ENCODE measurements at places on chromosomes 11 and 22. TPM values are rescaled to one million over a fixed set of nuclear protein-coding genes. Genes with fewer than 3 reads are reported as not detected.

GRCh38 chr11:61494381-61494961, 14.1 kb upstream of the LRRC10B start:
- DNase-seq = no peak

DNA sequence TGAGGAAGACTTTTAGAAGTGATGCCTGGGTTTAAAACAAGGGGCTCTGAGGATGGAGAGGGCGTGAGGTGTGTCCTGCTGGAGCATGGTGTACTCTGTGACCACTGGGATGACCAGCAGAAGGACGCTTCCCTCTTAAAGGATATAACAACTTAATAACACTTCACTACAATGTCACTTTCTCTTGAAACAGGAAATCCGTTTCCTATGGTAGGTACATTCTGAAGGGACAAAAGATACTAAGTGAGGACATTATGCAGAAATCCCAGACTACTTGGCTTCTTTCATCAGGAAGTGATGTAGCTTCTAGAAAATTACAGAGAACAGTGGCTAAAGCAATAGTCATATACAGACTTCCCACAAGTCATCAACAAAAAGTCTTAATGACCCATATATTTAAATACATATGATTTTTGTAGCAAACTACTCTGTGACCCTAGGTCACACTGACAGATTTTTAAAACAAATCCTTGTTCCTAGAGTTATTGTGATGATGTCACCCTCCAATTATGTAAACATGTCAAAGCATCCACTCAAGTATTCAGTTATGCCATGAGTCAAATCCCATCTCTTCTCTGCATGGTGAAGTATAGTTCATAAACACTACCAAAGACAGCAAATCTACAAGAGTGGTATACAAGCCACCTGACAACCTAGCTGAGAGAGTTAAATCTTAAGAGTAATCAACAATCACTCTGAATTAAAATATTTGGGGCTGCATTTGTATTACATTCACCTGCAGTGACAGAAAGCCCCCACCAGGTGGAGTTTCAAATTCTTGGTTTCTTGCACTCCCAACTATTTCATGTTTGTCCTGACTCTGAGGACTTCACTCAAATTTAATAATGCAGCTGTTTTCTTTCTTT, 32.8 kb downstream of the PITPNB start:
- DNase-seq = peak; percentile 15

- no peak for DNase-seq
These were observed 156.2 kb downstream of the CRYBB2 start for GRCh38 chr22:25375683-25376082.

DNA sequence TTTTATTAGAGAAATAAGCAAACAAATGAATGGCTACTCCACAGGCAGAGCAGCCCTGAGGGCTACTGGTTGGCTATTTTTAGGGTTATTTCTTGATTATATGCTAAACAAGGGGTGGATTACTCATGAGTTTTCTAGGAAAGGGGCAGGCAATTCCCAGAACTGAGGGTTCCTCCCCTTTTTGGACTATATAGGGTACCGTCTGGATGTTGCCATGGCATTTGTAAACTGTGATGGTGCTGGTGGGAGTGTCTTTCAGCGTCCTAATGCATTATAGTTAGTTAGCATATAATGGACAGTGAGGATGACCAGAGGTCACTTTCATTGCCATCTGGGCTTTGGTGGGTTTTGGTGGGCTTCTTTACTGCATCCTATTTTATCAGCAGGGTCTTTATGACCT, 19.2 kb downstream of the SLC22A6 start:
- no peak for DNase-seq

- DNase-seq = no peak
These were observed 23.6 kb upstream of the UPB1 start for GRCh38 chr22:24471570-24471969.

DNA sequence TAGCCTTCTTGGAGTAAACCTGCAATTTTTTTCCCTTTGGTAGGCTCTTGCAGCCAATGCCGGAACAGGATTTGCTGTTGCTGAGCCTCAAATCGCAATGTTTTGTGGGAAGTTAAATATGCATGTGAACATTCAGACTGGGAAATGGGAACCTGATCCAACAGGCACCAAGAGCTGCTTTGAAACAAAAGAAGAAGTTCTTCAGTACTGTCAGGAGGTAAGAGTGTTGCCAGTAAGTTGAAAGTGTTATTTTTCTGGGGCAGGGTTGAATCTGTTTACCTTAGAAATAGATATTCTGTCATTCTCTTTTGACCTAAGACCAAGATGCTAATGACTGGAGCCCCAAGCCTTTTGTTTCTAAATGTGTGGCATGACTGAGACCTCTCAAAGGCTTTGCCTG, 39.7 kb downstream of the APLP2 start:
- DNase-seq = no peak

- DNase-seq = no peak
These were observed 48.5 kb upstream of the HSPA8 start for GRCh38 chr11:123110397-123110796.

DNA sequence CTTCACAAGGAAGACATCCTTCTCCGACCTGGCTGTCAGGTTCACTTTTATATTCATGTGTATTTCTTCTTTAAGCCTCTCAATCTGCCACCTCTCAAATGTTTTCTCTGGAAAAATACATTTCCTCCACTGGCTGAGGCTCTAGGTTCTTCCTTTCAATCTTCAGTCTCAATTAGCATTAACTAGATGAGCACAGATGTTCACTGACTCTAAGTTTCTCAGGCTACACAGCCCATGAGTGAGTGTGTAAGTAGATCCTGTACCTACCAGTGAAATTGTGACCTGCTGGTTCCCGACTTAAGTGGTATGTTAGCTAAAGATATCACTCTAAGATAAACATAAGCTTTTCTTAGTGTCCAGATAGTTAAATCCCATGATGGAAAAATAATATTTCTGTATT, 206.9 kb downstream of the ADAMTS15 start:
- DNase-seq = no peak

Gene RFPL2
- 1.8 TPM for total RNA-seq

DNA sequence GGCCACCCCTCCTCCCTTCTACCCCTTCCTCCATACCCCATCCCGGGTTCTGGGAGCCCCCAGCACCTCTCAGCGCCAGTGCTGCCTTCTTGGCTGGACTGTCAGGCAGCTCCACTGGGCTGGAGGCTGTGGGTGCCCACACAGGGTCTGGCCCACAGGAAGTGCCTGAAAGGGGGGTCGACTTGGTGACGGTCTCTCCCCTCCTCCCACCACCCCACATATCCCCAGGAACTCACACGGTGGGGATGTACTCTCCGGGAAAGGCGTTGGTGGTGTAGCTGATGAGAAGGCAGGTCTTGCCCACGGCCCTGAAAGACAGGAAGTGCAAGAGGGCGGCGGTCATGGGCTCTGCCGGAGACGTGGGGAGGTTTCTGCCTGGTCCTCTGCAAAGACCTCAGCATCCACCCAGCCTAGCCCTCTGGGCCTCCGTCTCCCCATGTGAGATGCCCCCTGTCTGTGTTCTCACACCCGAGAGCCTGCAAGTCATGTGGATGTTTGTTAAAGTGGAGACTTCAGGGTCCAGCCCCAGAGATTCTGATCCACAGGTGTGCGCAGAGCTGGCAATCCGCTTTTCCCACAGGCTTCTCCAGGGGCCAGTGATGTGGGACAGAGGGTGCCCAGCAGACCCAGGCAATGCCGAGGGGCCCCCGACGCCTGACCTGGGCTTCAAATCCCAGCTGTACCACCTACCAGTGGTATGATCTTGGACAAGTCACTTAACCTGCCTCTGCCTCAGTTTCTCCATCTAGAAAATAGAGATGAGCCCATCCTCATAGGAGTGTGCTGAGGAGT, 2.5 kb downstream of the RAC2 start:
- peak; percentile 48 for DNase-seq

DNA sequence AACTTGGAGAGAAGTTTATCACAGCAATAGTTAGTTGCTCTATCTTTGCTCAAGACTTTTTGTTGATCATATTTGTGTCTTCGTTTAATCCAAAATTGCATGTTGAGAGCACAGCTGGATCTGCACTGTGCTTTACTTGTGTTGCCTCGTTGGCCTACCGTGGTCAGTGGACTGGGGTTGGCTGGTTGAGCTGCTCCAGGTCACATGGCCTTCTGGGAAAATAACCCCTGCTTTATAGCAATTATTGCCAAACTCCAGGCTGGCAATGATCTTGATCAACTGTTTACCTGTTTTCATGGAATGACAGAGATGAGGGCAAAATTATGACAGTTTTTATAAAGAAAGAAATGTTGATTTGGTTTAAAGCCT, 5.7 kb upstream of the PLET1 start:
- DNase-seq = no peak

Data from T-cell (primary cell).